ENCODE measurements at places on chromosomes 7 and 10.

GRCh38 chr10:48234787-48235186, 39.7 kb downstream of the FRMPD2 start:
- peaks cover 25% of the 10 kb centered on the region for H3K27me3 ChIP-seq
- no peaks in the 10 kb centered on the region for H3K36me3 ChIP-seq
- H3K27ac ChIP-seq: no peak overlapping the region
- no peak overlapping the region for H3K4me3 ChIP-seq
- no peak for DNase-seq

DNA sequence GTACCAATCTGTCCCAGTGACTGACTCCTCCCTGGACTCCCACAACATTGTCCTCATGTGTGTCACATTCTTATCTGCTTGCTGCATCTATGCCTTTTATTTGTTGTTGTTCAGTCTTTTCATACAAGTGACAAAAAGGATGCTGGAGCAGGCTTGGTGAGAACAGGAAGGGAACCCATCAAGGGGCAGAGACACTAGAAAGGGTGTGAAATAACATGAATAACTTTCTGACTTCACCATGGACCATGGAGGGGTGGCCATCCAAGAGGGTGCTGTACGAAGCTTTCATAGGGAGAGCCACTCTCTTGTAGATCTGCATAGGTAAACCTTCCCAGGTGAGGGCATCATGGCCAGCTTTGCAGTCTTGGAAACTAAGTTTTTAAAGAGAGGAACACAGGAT, 14.5 kb downstream of the GIMAP8 start:
- peaks cover 82% of the 10 kb centered on the region for H3K4me1 ChIP-seq
- H3K36me3 ChIP-seq: peaks cover 39% of the 10 kb centered on the region
- no peaks in the 10 kb centered on the region for H3K27me3 ChIP-seq
- H3K4me3 ChIP-seq: peak overlapping the region; percentile 26

- no peak overlapping the region for H3K4me3 ChIP-seq
- peaks cover 58% of the 10 kb centered on the region for H3K36me3 ChIP-seq
- H3K27me3 ChIP-seq: no peaks in the 10 kb centered on the region
- DNase-seq: no peak
These were observed 50.5 kb upstream of the MRLN start for GRCh38 chr10:59803714-59804113.

GRCh38 chr10:75115137-75115536, 3.7 kb downstream of the SAMD8 start:
- no peak overlapping the region for H3K4me3 ChIP-seq
- H3K4me1 ChIP-seq: peaks cover 50% of the 10 kb centered on the region
- H3K27me3 ChIP-seq: no peaks in the 10 kb centered on the region
- DNase-seq: no peak
- H3K36me3 ChIP-seq: peaks cover 7% of the 10 kb centered on the region

GRCh38 chr10:29622382-29622922, 12.3 kb downstream of the SVIL start:
- no peaks in the 10 kb centered on the region for H3K36me3 ChIP-seq
- no peak overlapping the region for H3K4me3 ChIP-seq
- peaks cover 7% of the 10 kb centered on the region for H3K4me1 ChIP-seq
- no peak for DNase-seq
- H3K27ac ChIP-seq: no peak overlapping the region
- H3K27me3 ChIP-seq: no peaks in the 10 kb centered on the region

DNA sequence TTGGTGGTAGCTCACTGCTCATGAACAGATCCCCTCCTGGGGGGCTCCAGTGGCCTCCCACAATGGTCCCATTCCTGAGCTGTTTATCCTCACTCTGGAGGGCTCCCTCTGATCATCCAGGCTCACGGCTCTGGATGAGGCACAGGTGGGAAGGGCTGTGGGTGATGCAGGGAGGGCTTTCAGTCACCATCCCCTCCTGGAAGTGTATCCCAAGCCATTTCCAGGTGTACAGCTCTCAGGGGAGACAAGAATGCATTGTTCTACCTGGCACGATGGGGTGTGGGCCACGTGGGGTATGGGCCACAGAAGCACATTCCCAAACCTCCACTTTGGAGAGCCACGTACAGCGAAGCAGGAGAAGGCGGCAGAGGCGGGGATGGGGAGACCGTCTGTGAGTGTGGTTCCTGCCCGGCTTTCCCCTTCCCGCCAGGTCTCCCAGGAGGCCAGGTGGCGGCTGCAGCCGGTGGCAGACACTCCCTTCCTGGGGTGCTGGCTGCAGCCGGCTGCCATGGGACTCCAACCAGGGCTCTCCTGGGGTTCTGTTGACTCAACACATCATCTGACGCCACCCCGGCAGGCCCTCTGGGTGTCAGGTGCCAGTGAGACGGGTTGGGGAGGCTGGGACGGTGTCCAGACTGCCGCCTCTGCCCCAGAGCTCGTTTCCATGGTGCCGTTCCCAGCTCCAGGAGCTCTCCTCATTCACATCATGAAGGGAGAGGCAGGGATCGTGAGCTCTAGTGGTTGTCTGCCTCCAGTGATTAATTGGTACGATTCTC, 169.7 kb upstream of the RHEB start:
- no peak overlapping the region for H3K27ac ChIP-seq
- no peaks in the 10 kb centered on the region for H3K4me1 ChIP-seq
- H3K36me3 ChIP-seq: peaks cover 1% of the 10 kb centered on the region
- no peak overlapping the region for H3K4me3 ChIP-seq

GRCh38 chr7:151819866-151820265, 57.0 kb downstream of the PRKAG2 start:
- no peak overlapping the region for H3K27ac ChIP-seq

DNA sequence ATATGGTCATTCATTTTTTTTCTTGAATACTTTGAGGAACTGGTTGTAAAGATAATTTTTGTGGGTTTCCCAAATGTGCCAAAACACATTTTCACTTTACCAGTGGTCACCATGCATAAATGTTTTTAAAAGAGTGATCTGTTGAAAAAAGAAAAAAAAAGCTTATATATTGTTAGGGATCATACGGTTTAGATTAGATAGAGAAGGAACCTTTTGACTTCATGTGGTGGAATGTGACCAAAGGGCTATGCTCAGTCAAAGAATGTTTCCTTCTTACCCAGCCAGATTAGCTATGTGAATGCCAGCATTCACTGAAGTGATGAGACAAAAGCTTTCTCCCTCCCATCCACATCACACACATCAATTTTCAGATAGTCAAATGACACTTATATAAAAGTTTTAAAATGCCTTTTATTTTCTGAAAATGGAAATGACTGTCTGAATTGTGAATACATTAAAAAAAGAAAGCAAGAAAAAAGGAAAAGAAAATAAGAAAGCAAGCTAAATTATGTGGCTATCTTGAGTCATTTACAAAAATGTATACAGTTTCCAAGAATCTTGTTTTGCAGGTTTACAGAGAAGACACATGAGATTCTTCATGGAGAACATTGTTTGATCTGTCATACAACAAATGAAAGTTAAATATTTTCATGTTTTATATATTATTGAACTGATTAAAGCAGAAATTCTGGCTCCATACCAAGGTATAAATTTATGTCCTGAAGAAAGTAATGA, 8.6 kb upstream of the CPED1 start:
- peaks cover 10% of the 10 kb centered on the region for H3K36me3 ChIP-seq
- peaks cover 9% of the 10 kb centered on the region for H3K27me3 ChIP-seq
- no peak overlapping the region for H3K4me3 ChIP-seq
- H3K4me1 ChIP-seq: no peaks in the 10 kb centered on the region
- no peak overlapping the region for H3K27ac ChIP-seq

GRCh38 chr10:99623919-99624318, 3.7 kb upstream of the SLC25A28 start:
- H3K36me3 ChIP-seq: peaks cover 8% of the 10 kb centered on the region
- H3K4me1 ChIP-seq: peaks cover 17% of the 10 kb centered on the region
- no peaks in the 10 kb centered on the region for H3K27me3 ChIP-seq
- no peak overlapping the region for H3K4me3 ChIP-seq
- H3K27ac ChIP-seq: no peak overlapping the region

GRCh38 chr10:44180321-44181168, 204.4 kb downstream of the CXCL12 start:
- peaks cover 9% of the 10 kb centered on the region for H3K27me3 ChIP-seq
- H3K4me1 ChIP-seq: no peaks in the 10 kb centered on the region
- DNase-seq: no peak
- H3K4me3 ChIP-seq: no peak overlapping the region
- no peaks in the 10 kb centered on the region for H3K36me3 ChIP-seq
- H3K27ac ChIP-seq: no peak overlapping the region

DNA sequence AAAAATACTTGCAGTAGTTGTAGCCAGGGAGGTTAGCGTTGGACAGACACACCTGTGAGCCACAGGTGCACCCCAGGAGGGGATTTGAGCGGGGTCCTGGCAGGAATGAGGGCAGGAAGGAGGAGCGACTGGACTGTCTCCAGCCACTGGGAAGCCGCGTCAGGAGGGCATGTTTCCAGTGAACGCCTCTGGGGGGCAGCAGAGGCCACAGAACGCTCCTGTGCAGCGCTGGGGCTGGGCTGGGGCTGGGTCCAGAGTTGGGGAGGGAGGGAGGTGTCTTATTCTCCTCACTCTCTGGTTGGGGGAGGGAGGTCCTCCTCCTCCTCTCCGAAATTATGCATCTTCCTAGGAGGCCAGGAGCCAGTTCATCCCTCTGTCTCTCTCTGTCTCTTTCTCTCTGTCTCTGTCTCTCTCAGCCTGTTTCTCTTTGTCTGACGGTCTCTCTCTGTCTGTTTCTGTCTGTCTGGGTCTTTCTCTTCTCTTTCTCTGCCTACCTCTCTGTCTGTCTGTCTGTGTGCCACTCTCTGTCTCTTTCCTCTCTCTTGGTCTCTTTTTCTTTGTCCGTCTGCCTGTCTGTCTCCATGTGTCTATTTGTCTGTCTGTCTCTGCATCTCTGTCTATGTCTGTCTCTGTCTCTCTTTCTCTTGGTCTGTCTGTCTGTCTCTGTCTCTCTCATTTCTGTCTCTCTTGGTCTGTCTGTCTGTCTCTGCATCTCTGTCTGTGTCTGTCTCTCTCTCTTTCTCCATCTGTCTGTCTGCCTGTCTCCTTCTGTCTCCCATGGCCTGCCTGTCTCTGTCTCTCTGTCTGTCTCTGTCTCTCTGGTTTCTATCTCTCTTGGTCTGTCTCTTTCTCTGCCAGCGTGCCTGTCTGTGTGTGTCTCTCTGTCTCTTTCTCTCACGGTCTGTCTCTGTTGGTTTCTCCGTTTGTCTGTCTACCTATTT, 9.9 kb upstream of the PSMG3 start:
- no peak overlapping the region for H3K4me3 ChIP-seq
- peaks cover 2% of the 10 kb centered on the region for H3K36me3 ChIP-seq
- H3K27ac ChIP-seq: peak overlapping the region; percentile 16
- H3K4me1 ChIP-seq: peaks cover 15% of the 10 kb centered on the region
- peak; percentile 42 for DNase-seq

DNA sequence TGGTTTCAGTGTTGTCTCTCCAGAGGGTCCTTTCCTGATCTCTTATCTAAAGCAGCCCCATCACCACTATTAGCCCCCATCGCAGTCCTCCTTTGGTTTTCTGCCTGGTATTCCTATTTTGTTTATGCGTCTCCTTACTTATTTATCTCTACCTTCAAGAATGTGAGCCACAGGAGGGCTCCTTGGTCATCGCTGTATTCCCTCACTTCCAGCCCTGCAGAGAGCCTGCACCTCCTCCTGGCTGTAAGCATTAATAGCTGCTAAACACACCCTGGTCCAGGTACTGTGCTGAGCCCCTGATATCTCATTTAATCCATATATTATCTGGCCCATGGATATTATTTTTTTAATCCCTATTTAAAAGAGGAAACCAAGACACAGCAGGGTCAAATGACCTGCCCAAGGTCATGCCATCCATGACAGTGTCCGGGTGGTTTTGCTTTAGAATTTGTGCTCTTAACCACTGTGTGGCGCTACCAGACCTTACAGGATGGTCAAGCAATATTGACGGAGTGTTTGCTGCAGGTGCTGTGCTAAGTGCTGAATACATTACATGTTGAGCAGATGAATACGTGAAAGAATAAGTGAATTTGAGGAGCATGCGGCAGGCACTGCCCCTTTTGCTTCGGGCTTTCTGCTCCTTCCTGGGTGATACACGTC, 227.2 kb downstream of the ADAM12 start:
- no peak overlapping the region for H3K4me3 ChIP-seq
- no peaks in the 10 kb centered on the region for H3K36me3 ChIP-seq
- no peak for DNase-seq
- H3K27me3 ChIP-seq: no peaks in the 10 kb centered on the region
- H3K4me1 ChIP-seq: no peaks in the 10 kb centered on the region

DNA sequence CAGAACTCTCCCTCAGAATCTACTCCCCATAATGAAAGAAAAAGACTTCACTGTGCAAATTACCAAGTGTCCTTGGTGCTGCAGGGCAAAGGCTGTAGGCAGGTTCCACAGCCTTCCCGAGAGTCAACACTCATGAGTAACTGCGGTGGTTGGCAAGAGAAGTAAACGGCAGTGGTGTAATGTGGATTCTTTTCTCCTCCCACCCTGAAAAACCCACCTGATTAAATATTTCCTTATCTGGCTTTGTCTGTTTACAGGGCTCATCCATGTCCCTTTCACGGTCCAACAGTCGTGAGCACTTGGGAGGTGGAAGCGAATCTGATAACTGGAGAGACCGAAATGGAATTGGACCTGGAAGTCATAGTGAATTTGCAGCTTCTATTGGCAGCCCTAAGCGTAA, 300.9 kb downstream of the BICC1 start:
- H3K36me3 ChIP-seq: no peaks in the 10 kb centered on the region
- no peak overlapping the region for H3K27ac ChIP-seq
- no peaks in the 10 kb centered on the region for H3K27me3 ChIP-seq

DNA sequence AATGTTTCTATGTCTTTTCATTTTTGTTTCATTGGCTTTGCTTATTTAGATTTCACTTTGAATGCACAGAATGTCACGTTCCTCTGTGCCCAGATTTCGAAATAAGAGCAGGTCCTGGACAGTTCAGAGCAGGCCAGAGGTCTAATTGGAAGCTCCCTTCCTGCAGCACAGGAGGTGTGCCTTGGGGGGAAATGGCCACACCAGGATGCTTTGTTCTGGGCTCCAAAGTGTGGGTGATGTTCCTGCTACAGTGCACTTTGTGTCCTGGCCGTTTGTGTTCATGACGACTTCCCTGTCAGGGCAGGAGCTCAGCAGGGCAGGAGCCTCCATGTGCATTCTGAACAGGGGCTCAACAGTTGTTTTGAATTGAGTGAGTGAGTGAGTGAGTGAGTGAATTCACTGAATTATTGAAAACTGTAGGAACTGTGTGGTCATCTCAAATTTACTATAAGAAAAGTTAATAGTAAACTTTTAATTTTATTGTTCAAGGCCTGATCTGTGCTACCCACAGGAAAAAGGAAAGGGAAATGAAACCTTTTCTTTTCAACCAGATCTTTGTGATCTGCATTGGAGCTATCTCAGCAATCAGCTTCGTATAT, 109.5 kb upstream of the GJD4 start:
- peaks cover 49% of the 10 kb centered on the region for H3K4me1 ChIP-seq
- H3K36me3 ChIP-seq: peaks cover 8% of the 10 kb centered on the region
- DNase-seq: no peak
- H3K27ac ChIP-seq: no peak overlapping the region
- no peak overlapping the region for H3K4me3 ChIP-seq

Measured in central memory CD8-positive, alpha-beta T cell (primary cell).